Pulmonary artery endothelial cell (primary cell): ENCODE measurements at places on chromosomes 3 and 15.

GRCh38 chr3:187130346-187131066 lies 8.8 kb downstream of the RPL39L start:
- DNase-seq: peak; percentile 41

DNA sequence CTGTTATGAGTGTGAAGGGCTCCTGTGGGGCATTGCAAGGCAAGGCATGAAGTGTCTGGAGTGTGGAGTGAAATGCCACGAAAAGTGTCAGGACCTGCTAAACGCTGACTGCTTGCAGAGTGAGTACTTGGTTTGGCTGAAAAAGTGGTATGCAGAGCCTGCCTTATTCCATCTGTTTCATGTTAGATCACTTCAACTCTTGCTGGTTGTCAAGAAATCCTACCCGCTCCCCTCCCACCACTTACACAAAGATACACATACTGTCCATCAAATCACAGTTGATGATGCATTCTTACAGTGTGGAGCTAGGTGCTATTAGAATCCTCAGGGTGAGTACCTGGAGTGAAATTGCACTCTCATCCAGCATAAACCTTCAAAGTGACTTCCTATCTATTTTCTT lies 272.1 kb downstream of the UNC13C start:
- DNase-seq: no peak

GRCh38 chr15:58486062-58486461 lies 54.3 kb downstream of the LIPC start:
- DNase-seq: no peak

- no peak for DNase-seq
Measured at GRCh38 chr3:183428447-183429211, at the start of gene MCF2L2. Gene MCF2L2, minus strand, starts transcription at chr3:183428619. Its CDS starts 642 bp downstream, at chr3:183427977.

GRCh38 chr3:82079335-82079890 lies 318.0 kb upstream of the GBE1 start:
- DNase-seq: no peak

- DNase-seq: no peak
Measured at GRCh38 chr3:129348734-129349133, 70.1 kb downstream of the HMCES start.

DNA sequence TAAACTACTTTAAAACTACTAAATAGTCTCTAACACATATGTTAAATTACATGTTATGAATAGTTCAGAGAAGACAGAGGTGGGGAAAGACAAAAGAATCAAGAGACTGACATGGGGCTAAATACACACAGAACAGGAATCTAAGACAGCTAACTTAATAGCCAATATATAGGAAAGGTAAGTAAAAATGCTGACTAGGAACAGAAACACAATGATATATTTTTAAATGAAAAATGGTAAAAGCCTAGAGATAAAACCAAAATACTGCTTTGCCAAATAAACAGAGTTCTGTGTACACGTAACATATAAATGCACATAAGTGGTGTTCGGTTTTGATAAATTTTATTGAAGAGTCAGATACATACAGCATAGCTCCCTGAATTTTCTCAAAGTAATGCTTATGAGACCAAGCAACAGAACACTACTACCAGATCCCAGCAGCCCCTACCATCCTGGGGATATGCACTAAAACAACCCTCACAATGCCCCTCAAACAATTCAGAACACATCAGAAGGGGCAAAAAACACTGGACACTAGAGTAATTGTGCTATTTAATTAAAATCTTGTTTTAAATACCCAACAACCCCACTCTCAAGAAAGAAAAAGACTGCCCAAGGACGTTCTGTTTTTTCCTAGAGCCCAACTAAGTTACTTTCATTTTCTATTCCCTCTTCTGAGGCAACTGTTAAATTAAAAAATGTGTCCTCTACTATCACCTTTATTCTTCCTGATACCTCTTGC lies 121.1 kb downstream of the ADAM10 start:
- DNase-seq: no peak

DNA sequence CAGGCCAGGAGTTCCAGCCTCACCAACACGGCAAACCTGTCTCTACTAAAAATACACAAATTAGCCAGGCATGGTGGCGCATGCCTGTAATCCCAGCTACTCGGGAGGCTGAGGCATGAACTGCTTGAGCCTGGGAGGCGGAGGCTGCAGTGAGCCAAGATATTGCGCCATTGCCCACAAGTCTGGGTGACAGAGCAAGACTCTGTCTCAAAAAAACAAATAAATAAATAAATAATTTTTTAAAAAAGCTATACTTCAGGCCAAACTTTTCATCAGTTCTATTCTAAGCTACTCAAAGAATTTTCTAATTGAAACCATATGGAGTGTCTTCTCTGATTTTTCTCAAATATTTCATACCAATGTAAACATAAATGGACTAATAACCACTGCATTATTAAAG lies 43.5 kb downstream of the PHC3 start:
- DNase-seq: no peak
